ENCODE measurements at places on chromosomes 3 and 15.

- no peak for DNase-seq
These were observed 465.8 kb upstream of the ROBO1 start for GRCh38 chr3:80233576-80233975.

GRCh38 chr3:45232521-45232920, 6.4 kb upstream of the TMEM158 start:
- no peak for DNase-seq

GRCh38 chr3:32076566-32076965, 29.9 kb upstream of the GPD1L start:
- DNase-seq = no peak

DNA sequence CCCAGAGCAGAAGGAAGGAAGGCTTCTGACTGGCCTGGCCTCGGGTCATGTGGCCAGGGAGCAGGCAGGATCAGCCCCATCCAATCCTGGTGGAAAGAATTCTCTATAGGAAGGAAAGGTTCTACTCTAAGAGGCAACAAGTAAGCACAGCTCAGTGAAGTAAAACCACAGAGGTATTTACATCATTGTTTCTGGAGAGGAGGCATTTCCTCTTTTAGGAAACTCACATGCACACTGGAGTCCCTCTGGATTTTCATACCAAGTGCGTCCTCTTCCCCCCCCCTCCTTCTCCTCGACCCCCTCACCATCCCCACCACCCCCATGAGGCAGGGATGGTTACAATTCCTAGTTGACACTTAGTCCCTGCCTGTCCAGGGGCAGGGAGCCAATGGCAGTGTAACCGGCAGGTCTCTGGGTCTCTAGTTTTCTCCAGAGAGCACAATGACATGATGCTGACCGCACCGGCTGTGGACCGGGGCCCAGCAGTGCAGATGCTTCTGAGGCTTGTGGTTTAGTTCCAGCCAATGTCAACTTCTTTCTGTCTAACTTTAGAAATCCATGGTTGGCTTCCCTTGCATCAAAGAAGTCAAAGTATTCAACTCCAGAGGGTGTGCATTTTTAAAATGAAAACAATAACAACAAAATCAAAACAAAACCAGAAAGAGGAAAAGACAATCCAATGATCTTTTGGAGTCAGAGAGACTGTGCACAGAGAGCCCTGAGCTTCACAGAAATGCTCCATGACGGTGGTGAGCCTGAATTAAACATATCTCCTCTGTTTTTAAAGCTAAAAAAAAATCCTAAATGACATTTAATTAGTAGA, 230.3 kb upstream of the TLE3 start:
- DNase-seq = no peak

- no peak for DNase-seq
These were observed 9.9 kb downstream of the CCPG1 start for GRCh38 chr15:55398243-55398642.

GRCh38 chr3:95350049-95350448, 1287.2 kb downstream of the NSUN3 start:
- no peak for DNase-seq

DNA sequence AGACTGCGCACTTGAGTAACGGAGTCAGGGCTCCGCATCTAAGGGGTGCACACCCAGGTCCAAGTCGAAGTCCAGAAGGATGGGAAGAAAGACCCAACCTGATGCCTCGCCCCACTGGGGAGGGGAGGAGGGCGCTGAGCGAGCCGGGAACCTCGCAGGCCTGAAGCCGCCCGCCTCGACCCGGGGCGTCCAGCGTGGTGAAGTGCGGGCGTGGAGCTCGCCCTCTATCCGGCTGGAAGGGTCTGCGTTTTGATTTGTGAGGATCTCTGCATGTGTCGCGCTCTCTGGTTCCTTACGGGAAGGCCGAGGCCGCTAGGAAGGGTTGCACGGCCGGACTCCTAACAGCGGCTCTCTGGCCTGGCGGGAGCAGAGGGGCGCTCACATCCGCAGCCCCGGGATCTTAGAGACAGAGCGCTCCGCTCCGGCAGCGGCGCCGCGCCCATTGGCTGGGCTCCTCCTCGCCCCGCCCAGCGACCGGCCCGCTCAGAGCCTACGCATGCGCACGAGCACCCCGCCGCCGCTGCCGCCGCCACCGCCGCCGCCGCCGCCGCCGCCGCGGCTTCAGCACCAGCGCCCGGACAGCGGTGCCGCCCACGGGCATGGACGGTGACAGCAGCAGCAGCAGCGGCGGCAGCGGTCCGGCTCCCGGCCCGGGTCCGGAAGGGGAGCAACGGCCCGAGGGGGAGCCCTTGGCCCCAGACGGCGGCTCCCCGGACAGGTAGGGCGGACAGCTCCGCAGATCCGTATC, at the start of gene DISP2:
Gene DISP2, plus strand, starts transcription at position 497 of the 748 bp plus-strand sequence. Its CDS starts 103 bp downstream, at position 600.
- DNase-seq = peak; percentile 85

GRCh38 chr3:195546130-195546560, 3.0 kb upstream of the PPP1R2 start:
- no peak for DNase-seq

GRCh38 chr3:195189821-195190220, 81.1 kb downstream of the XXYLT1 start:
- no peak for DNase-seq

DNA sequence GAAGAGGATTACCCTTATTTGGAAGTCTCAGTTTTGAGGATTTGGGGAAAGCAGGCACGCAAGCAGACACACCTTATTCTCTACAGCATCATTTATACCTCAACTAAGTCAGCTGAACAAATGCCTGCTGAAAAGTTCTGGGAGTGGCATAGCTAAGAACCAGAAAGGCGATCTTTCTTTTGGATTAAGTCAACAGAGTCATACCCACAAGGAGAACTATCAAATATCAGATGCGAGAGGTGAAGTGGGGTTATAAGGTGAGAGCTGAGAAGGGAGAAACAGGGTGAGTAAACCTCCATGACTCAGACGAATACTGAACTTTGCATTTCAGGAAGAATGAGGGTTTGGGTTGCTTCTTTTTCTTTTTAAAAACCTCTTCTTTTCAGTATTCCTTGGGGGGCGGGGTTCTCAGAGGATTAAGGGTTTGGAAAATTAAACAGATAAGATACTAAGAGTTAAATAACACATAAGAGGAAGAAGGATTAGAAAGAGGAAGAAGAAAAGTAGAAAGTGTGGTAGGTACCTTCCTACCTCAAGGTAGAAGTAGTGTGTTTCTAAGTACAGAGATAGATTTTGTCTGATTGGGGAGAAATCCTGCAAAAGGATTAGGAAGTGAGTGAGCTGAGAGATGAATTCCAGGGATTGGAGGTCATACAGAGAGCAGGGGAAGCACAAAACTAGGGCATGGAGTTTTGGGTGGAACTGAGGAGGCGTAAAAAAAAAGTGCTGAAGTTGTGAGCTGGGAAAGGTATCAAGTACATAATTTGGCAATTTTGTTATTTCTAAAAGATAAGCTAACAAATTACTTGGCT, 41.3 kb upstream of the ICE2 start:
- DNase-seq = peak; percentile 20

- no peak for DNase-seq
These were observed 1.1 kb downstream of the EDEM1 start for GRCh38 chr3:5188419-5189221.

- no peak for DNase-seq
These were observed 56.1 kb downstream of the PLXNA1 start for GRCh38 chr3:127038923-127039581.

DNA sequence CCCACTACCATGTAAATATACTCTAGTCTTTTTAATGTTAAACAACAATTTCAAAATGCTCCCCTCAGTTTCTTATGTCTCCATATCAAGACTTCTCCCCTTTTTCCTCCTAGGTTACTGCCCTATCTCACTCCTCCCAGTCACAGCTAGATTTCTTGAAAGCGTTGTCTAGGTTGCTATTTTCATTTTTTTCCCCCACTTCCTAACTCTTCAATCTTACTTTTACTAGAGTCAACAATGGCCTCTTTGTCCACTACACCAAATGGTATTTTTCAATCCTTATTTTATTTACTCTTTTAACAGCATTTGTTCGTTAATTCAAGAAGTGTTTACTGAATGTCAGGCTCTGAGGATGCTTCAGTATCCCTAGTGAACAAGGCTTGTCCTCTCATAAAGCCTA, 84.4 kb downstream of the VPS8 start:
- no peak for DNase-seq

DNA sequence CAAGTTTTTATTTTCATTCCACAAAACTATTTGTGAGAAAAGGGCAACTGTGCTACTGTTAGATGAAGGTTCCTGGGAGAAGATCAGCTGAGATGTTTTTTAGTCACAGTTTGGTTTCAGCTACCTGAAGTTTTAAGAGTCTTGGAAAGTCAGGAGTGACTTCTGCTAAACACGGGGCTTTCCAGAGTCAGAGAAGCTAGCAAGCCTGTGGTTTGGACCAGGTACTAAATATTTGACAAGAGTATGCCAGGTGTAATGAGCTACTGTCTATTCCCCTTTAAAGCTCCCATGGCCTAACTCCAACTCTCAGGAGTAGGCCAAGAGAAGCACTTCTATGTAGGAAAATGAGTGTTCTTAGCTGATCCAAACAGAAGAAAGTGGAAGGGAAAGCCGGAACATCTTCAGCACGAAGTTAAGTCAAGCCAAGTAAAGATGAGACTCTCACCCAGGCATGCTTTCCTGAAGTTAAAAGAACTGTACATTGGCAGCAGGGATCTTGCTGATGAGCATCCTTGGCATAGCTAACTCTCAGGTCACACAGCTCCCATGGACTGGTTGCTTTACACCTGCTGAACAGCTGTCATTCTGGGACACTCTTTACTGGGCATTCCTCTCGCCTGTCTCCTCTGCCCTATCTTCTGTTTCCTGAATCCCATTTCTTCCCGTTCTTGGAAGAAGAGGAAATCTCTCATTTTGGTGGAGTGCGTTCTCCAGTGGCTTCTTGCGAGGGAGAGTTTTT, 22.5 kb downstream of the TM4SF18 start:
- no peak for DNase-seq

- no peak for DNase-seq
These were observed 116.5 kb upstream of the SLC2A2 start for GRCh38 chr3:171142985-171143384.

DNA sequence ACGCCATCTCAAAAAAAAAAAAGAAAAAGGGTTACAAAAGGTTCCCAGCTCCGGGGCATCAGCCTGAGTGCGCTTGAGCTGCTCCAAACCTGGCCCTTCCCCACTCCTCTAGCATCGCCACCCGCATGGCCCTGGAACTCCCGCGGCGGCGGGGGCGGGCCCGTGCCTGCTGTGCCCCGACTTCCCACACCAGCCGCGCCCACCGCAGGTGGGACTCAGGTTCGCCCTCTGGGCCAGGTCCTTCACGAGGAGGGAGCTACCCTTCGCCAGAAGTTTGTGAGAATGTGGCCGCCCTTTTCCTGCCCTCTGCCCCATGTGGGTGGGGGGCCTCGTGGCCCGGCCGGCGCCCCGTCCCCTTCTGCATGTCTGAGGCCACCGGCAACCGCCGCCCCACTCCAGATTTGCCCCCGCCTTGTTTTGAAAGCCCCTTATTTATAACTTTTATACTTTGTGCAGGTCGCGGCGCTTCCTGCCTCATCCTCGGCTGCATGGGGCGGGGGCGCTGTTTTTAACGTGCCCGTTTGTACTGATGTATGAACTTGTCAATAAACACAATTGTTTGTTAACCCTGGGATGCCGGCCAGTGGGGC, 507 bp upstream of the JMJD7 start:
- peak; percentile 54 for DNase-seq

DNA sequence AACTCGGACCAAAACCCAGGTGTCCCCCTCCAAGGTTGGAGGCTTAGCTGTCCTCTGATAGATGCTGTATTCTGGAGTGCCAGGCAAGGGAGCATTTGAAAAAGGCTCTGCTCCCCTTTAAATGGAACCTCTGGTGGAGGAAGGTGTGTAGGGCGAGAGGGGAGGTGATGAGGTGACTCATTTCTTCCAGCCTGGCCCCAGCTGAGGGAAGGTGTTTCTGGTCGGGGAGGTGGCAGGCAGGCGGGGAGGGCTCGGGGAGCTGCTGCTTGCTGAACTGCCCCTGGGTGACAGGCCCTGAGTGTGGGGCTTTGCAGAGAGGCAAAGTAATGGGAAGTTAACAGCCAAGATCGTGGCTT, 18.8 kb downstream of the PSTPIP1 start:
- DNase-seq = no peak

- no peak for DNase-seq
These were observed 11.0 kb downstream of the GABPB1 start for GRCh38 chr15:50344006-50344464.

GRCh38 chr3:117195034-117195433, 485.5 kb downstream of the TUSC7 start:
- no peak for DNase-seq

DNA sequence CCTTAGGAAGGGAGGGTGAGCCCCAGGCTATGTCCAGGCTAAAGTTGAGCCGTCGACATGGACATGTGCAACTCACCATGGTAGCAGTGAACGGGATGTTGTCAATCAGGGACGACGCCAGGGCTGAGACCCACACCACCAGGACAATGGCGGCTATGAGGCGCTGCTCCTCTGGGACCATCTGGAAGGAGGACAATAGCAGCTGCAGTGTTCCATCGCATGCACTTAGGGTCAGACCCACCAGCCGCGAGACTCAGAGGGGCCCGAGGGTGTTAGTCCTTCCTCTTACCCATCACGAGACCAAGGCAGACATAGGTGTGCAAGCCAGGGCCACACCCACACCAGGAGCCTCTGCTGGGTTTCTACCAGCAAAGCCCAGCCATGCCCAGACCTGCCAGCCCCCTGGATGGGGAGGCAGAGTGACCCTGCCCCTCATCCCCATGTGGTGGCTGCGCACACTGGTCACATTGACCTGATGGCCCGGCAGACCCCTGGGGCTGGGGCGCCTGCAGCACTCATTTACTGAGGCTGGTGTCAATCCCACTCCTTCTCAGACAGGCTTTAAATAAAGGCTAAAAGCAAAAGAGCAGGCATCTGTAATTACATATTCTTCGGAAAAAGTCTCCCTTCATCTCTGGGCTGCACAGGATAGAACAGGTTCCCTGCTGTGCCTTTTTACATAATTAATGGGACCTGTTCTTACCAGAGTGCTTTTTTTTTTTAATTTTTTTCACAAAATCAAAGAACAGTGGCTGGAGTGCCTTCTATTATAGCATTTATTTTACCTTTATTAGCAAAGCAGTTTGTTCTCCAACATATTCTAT, 227.8 kb downstream of the OCA2 start:
- DNase-seq = no peak

GRCh38 chr15:64905941-64906340, 5.8 kb upstream of the ANKDD1A start:
- no peak for DNase-seq

GRCh38 chr3:10471054-10471688, 34.2 kb downstream of the ATP2B2 start:
- peak; percentile 74 for DNase-seq

- no peak for DNase-seq
These were observed 77.9 kb upstream of the ADPGK start for GRCh38 chr15:72861354-72861910.

GRCh38 chr15:93348711-93349545, 259.9 kb upstream of the RGMA start:
- no peak for DNase-seq

GRCh38 chr3:153161138-153161713, 800 bp upstream of the RAP2B start:
- DNase-seq = peak; percentile 100

DNA sequence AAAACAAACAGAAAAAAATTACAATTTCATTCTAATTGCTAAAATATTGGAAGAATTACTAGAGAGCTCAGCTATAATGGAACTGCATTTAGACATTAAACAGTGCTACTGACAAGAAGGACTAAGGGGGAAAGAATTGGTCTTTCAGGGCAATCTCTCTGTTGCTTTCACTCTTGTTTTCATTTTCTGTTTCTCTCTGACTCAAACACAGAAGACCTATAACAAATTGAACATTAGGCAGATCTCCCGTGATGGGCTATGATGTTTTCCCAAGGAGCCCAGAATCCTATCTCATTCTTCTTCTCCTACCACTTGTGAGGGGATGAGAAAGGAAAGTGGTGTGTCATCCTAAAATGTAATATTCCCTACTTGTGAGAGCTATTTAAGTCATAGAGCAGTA, 358.0 kb upstream of the TGFBR2 start:
- no peak for DNase-seq

GRCh38 chr3:196186651-196187573, 24.3 kb downstream of the ZDHHC19 start:
- DNase-seq = peak; percentile 69

Data from NCI-H1417 (cell line).